ENCODE measurements at places on chromosomes 16 and 17. TPM values are rescaled to one million over a fixed set of nuclear protein-coding genes. Genes with fewer than 3 reads are reported as not detected.

The KRT33A gene
- 0.17 TPM for total RNA-seq

- DNase-seq: no peak
Measured at GRCh38 chr17:76643553-76644148, at the start of gene ST6GALNAC1. ST6GALNAC1 (minus strand) TSS chr17:76643757; CDS start chr17:76643638, 119 bp downstream.

DNA sequence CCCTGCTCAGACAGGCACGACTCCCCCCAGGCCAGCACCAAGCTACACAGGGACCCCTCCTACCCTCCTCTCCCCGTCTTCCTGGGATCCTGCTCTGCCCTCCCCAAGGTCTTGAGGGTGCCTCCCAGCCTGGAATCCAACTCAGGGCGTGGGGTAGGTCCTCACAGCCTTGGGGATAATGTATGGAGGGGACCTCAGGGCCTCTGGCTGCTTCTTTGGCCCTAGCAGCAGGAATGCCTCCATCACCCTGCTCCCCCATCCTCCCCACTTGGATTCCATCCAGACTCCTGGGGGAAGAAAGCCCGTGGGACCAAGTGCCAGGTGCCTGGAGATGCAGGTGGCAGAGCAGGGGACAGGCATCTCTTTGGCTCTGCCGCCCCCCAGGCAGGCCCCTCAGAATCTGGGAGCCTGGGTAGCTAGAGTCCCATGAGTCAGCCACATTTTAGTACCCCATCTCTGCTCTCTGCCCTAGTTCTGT, 10.7 kb upstream of the STAC2 start:
- no peak for DNase-seq

DNA sequence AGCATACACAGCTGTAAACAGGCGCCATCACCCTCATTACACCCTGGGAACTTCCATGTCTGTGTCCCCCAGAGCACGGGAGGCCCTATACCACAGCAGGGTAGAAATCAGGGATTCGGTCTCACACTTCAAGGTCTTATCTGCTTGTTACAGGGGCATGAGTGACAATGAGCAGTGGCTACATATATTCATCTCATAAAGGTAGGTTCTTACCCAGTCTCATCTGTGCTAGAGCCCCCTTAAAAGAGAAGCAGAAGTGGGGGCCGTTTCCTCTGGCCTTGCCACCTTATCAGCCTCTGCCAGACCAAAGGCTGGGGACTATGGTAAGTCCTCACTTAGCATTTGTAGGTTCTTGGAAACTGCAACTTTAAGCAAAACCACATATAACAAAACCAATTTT, 46.5 kb downstream of the IRX5 start:
- no peak for DNase-seq

- no peak for DNase-seq
Measured at GRCh38 chr16:82134846-82135245, 35.2 kb downstream of the MPHOSPH6 start.

Measured in M059J (cell line).